Kidney (tissue), 22 donors: ENCODE measurements at places on chromosomes 7 and 10.

- DNase-seq, result no peak
Measured at GRCh38 chr7:129804111-129804889, 148.5 kb downstream of the UBE2H start.

DNA sequence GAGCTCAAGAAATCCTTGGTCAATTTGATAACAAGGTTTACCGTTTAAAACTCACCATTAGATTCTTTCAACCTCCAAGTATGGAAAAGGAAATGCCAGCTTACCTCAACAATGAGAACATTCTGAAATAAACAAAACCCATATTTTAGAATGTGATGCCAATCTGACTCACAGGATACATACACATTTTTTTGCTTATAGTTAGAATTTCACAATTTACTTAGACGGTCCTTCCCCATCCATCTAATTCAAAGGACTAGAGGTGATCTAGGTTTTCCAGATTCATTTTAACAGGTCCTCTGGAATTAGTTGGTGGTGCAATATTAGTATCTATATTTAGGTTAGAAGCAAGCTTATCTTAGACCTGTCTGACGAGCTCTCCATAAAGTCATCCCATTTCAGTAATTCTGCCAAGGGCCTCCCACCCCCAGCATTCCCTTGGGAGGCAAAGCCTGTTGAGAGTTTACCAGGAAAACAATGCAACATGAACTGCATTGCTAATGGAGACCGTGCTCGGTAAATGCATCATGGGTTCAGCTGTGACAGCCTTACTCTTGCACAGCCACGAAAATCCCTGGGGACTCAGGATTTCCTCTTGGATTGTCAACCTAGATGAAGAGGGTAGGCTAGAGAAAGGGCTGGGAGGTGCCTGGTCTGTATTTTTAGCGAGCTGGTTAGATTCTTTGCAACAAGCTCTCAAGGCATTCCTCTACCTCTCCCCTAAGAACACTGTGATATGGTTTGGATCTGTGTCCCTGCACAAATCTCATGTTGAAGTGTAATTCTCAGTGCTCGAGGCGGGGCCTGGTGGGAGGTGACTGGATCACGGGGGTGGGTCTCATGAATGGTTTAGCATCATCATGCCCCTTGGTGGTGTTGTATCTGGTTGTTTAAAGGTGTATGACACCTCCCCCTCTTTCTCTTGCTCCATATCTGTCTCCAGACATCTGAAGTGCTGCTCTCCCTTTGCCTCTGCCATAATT lies 93.8 kb downstream of the PRTFDC1 start:
- no peak for DNase-seq

- peak; percentile 35 for DNase-seq
Measured at GRCh38 chr7:157021071-157021870, 10.8 kb upstream of the MNX1 start.

GRCh38 chr7:39051707-39052106 lies 74.0 kb downstream of the POU6F2 start:
- DNase-seq, result no peak

DNA sequence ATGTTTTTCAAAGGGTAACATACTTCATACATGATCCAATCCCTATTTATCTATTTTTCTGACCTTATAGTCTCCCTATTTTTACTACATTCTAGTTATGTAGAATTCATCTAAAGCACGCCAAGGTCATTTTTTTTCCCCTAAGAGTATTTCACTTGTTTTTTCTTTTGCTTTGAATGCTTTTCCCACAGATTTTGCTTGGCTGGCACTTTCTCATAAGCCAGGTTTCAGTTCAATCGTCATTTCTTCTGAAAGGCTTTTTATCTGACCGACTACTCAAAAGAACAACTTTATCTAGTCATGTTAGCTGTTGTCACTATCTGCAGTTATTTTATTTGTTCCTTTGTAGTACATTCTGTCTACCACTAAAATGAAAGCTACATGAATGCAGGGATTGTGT lies 1274.6 kb downstream of the REEP3 start:
- DNase-seq, result no peak

DNA sequence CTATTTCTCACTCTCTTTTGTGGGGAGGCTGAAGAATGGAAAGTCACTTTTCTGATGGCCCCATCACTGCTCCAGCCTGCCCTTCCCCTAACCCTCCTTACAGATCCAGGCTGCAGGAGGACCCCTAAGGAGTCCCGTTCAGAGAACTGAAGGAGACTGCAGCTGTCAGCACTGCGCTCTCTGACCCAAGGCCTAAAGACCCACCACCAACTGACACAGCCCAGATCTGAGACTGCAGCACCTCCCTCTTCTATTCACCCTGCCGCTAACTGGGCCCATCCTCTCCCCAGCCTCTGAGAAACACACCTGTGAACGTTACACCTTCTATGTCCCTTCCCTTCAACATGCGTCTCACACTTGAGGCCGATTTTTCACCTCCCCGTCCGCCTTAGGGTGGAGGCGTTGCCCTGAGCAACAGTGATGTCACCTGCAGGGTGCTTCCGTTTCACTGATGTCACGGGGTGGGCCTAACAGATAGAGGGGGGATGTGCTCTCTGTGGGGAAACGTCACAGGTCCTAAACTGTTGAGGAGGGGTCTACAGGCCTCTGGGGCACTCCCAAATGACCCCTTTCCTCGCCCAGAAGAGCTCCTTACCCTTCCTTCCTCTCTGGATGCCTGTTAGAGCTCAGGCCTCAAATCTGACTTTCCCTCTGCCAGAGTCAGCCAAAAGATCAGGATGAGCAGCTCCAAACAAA lies 5.1 kb downstream of the ITPRIP start:
- no peak for DNase-seq

- peak; percentile 86 for DNase-seq
Measured at GRCh38 chr7:77799078-77799964, 748 bp downstream of the PHTF2 start.

DNA sequence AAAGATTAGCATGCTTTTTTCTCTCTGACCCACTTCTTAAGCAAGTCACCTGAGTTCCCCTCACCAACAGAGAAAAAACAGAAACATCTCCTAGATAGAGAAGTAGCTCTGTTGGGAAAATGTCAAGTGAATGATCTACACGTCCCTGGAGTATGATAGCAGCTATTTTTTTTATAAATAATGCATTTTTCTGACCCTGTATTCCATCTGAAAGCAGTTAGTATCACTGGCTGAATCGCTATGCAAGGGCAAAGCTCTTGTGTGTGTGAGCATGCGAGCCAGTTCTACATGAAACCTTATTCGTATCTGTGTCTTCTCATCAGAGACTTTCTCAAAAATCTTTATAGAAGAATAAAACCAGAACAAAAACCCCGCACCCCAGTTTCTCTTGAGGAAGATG lies 8.2 kb downstream of the ANKMY2 start:
- DNase-seq, result no peak

- DNase-seq, result no peak
Measured at GRCh38 chr10:117053482-117053881, 48.5 kb upstream of the SHTN1 start.

DNA sequence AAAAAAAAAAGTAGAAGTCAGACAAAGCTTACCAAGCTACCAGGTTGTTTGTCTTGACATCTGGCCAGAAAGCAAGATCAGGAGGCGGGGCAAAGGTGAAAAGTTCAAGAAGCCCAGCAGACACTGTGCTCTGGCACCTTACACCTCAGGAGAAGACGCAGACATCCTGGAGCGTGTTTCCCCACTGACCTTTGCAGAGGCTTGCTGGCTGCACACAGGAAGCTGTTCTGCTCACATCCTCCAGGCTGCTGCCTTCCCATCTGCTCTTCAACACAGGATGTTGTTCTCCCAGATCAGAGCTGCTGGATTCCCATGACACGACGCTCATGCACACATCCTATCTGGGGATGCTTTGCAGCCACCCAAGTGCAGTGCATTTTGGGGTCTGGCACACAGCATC lies 174.4 kb upstream of the KIAA1217 start:
- peak; percentile 45 for DNase-seq

- DNase-seq, result no peak
Measured at GRCh38 chr7:55121249-55121648, 102.4 kb downstream of the EGFR start.

DNA sequence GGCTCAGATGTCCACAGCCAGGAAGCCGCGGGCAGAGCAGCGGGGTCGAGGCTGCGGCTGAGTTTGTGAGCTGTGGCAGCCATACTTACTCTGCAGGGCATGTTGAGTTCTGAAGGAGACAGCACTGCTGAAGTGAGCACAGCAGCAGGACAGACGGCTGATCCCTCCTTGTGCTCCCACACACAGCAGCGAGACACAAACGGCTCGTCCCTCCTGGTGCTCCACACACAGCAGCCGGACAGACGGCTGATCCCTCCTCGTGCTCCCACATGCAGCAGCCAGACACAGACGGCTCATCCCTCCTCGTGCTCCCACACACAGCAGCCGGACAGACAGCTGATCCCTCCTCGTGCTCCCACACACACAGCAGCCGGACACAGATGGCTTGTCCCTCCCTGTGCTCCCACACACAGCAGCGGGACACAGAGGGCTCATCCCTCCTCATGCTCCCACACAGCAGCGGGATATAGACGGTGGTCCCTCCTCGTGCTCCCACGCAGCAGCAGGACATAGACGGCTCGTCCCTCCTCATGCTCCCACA lies 305.1 kb downstream of the PTPRN2 start:
- peak; percentile 72 for DNase-seq

DNA sequence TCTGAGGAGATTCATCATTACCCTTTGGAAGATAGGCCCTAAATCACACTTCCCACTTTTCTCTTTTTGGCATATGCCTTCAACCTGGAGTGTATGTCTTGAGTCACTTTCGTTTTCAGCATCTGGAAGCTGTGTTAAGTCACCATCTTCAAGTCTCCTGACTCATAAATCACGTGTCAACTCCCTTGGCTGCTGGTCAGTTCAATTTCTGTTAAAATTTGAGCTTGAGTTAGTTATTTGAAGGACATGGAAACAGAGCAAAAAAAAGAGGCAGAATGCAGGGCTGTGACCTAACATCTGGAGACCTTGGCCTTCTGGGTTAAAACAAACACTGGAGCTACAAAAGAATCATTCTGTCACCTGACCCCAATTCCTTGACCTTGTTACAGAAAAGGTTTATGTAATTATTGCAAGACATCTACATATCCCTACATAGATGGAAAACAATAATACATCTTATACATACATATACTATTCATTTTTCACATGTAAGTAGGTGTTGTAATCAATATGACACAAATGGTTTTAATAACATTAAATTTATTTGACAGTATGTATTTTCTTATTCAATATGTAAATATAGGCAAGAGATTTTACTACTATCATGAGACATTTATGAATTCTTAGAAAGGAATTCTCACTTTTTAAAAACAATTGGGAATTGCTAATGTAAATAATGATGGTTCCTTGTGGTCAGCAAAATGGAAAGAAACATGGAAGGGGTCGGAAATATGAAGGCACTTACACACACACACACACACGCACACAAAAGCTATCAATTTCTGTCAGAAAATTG lies 169.7 kb upstream of the PHYHIPL start:
- no peak for DNase-seq

DNA sequence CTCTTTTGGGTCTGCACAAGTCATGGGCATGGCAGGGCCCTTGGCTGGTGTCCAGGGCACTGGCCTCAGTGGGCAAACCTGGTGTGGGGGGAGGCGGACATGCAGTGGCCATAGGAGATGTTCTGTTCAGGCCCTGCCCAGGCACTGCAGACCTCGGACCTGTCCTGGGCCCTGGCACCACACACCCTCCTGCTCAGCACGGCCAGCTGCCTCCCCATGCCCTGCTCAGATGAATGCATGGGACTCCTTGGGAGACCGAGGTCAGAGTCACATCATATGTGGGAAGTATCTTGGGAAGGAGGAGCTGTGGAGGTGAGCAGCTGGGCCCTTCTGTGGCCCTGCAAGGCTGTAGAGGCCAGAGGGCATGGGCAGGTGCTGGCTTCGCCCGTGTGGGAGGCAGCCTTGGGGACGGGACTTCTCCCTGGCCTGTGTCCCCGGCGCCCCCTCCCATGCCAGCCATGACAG lies 130.8 kb downstream of the VIPR2 start:
- no peak for DNase-seq

DNA sequence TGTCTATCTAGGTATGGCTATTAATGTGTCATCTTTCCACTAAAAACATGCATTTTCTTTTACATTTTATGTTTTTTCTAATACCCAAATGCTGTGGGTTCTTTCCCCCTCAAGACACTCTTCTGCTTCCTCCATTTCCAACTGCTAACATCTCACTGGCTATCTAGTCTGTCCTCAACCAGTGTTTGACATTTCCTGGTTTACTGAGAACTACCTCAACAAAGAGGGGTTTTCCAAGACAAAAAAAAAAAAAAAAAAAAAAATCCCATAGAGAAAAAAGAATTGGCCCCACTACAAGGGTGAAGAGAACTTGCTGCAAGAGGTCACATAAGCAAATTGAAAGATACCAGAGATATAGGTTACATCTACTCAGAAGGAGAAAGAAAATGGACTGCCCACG lies 359.7 kb downstream of the CRPPA start:
- DNase-seq, result no peak

- DNase-seq, result no peak
Measured at GRCh38 chr7:43394441-43395130, 188.3 kb upstream of the STK17A start.

DNA sequence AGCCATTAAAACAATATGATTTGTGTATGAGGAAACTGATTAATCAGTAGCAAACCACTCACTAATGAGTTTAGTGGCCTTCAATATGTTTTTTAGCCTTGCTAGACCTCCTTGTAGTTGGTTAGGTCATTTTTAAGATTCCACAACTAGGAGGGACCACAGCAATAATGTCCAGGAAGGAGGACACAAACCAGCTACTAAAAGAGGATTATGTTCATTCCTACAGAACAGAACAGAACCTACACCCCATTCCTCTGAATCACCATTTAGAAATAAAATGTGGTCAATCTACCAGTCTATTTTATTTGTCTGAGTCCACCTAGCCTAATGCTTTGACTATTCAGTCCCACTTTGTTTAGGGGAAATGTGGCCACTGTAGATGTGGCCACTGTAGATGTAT lies 226.3 kb downstream of the GLI3 start:
- DNase-seq, result no peak

GRCh38 chr7:85695533-85695932 lies 508.7 kb upstream of the SEMA3D start:
- DNase-seq, result no peak

DNA sequence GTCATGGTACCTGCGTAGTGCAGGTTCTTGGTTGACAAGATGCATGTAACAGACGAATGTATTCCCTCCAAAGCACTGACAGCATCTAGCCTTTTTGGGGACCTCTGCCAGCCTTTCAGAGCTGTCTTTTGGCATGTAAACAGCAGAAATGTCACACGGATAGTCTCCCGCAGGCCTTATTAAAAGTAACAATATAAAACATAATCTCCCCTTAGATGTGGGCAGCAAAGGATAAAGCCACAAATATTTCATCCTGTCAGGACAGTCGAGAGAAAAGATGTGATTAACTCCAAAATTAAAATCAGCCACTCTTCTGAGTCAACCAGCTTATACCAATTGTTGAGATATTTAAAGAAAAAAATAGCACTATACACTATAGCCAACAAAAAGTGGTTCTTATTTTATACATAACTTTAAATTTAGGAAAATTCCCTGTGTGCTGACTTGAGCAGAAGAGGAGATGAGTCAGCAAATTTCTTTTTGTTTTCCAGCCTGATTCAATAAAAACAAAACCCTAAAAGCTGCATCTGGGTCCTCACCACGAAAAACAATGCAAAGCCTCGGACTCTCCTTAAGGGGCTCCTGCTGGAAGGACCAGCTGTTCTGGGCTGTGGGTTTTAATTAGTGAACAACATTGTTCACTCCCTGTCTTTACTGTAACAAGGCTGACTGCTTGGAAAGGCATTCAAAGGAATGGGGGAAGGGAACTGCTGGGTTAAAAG lies 240.2 kb downstream of the ADAM12 start:
- DNase-seq, result peak; percentile 77
